Muscle of back (tissue), 13 donors: ENCODE measurements at places on chromosomes 3 and 15.

DNA sequence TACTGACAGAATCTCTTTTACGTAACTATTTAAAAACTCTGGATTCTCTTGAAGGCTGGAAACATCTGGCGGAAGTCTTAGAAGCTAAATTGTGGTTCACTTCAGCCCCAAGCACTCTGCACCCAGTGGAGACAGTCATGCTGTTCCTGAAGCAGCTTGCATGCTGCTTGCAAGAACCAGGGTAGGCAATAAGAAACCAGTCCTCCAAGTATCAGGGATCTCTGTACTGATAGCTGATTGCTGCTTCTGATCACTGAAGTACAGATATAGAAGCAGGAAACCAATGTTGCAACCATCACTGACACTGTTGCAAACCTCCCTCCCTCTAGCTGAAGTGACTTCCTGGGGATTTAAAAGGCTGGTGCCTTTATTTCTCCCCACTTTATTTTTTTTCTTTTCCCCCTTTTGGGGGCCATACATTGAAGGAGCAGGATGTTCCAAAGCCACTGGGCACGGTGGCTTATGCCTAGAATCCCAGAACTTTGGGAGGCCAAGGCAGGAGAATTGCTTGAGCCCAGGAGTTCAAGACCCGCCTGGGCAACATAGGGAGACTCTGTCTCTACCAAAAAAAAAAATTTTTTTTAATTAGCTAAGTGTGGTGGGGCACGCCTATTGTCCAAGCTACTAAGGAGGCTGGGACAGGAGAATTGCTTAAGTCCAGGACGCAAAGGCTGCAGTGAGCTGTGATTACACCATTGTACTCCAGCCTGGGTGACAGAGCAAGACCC is 15.3 kb downstream of the SPCS1 start:
- DNase-seq, result no peak

- DNase-seq, result no peak
Measured at GRCh38 chr3:155007729-155008128, 72.4 kb upstream of the MME start.

GRCh38 chr3:11288786-11289637 is 16.8 kb downstream of the ATG7 start:
- DNase-seq, result peak; percentile 81

GRCh38 chr3:157175691-157176507 is 16.0 kb upstream of the CCNL1 start:
- peak; percentile 79 for DNase-seq

GRCh38 chr15:83210619-83211018 is 3.0 kb upstream of the HDGFL3 start:
- DNase-seq, result peak; percentile 84

DNA sequence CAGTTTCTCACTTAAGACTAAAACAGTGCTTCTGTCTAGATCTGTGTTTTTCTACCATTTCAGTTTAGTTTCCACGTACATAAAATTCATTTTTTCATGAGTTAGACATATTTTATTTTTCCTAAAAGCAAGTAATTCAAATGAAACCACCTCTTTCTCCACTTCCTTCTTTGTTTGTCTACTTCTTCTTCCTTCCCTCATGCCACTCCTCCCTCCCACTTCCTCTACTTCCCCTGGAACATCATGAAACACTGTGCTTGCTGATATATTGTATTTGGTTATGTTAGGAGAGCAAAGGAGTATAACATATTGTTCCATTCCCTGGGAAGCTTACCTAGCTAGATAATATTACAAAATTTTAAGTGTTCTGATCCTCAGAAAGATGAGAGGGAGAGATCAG is 36.7 kb upstream of the GOLGA8B start:
- DNase-seq, result no peak

DNA sequence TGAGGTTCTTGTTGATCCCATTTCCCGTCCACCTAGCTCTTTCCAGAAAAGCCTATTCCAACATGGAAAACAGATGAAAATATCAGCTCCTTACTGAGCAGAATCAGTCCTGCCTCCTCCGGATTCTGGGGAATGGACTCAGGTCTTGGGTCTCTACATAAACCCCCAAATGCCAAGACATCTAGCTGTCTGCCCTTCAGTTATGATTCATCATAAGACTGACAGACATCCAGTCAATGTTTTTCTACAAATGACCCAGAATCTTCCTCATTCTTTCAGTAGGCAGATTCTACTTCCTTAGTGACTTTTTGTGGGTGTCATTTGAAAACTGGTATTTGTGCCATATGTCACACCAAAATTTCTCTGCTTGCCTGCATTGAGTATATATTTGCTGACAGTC is 103.0 kb upstream of the TGFBR2 start:
- no peak for DNase-seq

GRCh38 chr3:152038490-152038889 is 165.0 kb downstream of the SUCNR1 start:
- no peak for DNase-seq

DNA sequence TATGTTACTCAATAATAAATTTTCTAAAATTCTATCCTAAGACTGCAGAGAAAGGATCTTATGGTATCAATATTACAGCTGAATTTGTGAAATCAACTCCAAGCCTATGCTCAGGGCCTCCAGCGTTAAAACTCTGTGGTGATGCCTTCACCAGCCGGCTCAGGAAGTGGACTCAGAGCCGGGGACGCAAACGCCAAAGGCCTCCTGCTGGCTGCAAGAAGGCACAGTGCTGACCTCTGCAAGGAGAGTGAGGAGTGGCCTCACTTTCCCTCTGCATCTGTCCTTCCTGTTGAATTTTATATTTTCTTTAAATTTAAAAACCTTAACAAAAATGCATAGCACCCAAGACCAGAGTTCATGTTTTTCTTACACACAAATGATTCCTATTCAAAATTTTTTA is 48.5 kb downstream of the HERC2 start:
- DNase-seq, result no peak

DNA sequence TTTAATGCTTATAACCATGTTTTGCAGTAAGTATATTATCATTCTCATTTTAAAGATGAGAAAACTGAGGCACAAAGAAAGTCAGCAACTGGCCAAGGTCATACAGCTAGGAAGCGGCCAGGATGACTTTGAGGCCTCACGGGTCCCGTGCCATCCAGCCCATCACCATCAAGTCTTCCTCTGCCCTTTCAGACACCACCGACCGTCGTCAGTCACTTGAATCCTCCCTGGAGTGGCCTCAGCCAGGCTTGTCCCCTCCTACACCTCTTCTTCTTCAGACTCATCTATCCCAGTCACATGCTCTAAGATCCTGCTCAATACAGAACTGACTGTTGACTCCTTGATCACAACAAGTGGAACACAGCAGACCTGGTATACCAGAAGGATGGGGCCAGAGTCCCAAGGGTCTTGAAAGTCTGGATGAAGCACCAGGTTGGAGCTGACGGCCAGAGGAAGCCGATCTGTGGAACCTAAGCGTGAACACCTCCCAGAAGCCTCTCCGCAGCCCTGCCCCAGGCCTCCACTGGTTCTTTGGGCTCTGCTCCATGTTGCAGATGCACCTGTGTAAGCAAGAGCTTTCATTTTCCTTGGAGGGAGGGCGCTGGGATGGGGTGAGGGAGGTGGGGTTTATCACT is 22.1 kb downstream of the ITGA11 start:
- DNase-seq, result no peak

- DNase-seq, result no peak
Measured at GRCh38 chr3:17094551-17094950, 209.8 kb downstream of the PLCL2 start.

- DNase-seq, result no peak
Measured at GRCh38 chr3:103337179-103337845, 902.5 kb downstream of the ZPLD1 start.

DNA sequence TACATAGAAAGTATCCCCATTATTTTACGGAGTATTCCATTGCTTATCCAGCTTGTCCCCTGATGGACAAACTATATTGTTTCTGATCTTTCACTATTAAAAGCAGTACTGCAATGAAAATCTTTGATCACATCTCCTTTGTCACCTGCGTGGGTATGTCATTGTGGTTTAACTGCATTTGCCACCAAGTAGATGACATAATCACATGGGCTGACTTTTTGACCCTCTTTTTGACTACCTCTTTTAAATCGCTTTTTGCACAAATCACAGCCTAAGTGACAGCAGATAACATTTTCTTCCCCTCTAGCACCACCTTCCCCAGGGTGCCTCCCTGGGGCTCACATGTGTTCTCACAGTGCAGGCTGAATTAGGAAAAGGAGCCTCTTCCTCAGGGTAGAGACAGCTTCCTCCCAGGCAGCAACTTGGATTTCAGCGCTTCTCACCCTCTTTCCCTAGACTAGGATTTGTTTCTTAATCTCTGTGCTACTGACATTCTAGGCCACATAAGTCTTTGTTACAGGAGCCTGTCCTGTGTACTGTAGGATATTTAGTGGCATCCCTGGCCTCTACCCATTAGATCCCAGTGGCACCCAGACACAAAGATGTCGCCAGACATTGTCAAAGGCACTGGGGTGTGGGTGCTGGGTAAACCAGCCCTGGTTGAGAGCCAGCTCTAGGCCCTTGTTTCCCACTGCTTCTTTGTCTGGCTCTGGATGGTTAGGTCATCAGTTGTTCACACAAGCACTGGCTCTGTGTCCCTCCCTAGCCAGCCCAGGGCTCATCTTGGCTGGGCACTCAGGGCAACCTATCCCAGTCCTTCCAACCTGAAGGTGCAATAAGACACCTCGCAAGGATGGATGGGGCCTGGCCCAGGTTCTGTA is 1.3 kb upstream of the RBP1 start:
- DNase-seq, result peak; percentile 39

DNA sequence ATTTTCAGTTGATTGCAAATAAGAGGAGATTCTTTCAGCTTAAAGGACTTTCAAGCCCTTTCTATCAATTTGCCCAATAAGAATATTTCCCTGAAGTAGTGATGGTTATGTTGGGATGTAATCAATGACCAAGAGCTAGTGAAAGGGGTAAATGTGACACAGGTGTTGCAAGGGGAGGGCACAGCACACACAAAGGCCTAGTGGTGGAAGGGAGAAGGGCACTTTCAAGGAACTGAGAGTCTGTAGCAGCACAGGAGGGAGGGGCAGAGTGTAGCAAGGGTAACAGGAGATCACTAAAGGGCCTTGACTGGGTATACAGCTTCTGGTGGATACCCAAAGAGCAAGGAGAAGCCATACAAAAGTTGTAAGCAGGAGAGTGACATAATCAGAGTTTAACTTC is 217.8 kb upstream of the ARHGEF26 start:
- DNase-seq, result no peak

GRCh38 chr3:185659942-185660921 is 74.1 kb downstream of the SENP2 start:
- DNase-seq, result peak; percentile 78

- DNase-seq, result no peak
Measured at GRCh38 chr3:193987186-193987585, 148.8 kb upstream of the HES1 start.

- DNase-seq, result no peak
Measured at GRCh38 chr15:50702762-50703334, 16.3 kb upstream of the TRPM7 start.

DNA sequence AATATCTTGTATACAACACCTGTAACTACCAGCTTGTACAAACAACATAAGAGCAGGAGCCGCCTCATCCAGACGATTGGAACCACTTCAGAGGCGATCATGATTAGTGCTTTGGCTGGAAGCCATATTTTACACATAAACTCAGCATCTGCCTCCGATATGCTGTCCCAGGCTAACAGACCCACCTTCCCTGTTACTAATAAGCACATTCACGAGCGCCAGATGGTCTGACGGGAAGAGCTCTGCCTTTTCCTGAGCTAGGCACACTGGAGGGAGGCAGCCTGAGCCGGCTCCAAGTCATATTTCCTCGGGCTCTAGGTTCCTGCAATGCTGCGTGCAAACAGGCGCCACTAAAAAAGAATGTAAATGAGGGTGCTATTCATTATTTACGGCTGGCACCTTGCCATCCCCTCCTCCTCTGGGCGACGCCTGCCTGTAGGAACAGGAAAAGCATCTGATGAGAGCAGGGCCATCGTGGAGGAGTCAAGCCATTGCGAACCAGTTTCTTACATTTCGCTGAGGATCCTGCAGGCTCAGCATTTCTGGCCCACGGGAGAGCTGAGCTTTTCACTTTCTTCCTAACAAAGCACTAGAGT is 98.2 kb downstream of the ANXA2 start:
- DNase-seq, result peak; percentile 6

- DNase-seq, result peak; percentile 81
Measured at GRCh38 chr3:184727357-184728009, 15.6 kb upstream of the MAGEF1 start.

GRCh38 chr3:48209445-48209844 is 13.8 kb upstream of the CAMP start:
- DNase-seq, result no peak

DNA sequence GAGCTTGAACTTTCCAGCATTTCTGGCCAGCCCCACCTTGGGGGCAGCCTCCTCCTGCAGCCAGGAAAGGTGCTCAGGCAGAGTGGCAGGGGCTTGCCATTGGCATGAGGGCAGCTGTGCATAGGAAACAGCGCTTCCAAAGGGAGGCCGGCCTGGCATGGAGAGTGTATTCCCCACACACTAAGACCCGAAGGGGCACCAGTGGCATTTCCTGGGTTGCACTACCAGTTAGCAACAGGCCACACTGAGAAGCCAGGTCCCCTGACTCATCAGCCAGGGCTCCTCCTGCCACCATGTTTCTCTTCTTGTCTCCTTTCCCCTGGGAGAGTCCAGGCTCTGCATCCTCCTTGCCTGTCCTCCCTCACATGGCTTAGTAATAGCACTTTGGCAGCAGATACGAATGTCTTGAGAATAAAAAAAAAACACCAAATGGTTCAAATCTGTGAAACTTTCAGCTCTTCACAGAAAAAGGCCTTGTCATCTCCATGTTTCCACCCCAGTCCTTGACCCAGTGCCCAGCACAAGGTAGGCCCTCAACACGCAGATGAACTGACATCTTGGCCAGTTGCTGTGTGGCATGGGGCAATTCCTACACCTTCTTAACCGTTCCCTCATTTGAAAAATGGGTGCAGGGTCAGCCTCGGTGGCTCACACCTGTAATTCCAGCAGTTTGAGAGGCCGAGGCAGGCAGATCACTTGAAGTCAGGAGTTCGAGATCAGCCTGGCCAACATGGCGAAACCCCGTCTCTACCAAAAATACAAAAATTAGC is 180.4 kb downstream of the SMAD6 start:
- peak; percentile 64 for DNase-seq

GRCh38 chr3:104069114-104069513 is 1297.6 kb upstream of the ALCAM start:
- DNase-seq, result no peak

DNA sequence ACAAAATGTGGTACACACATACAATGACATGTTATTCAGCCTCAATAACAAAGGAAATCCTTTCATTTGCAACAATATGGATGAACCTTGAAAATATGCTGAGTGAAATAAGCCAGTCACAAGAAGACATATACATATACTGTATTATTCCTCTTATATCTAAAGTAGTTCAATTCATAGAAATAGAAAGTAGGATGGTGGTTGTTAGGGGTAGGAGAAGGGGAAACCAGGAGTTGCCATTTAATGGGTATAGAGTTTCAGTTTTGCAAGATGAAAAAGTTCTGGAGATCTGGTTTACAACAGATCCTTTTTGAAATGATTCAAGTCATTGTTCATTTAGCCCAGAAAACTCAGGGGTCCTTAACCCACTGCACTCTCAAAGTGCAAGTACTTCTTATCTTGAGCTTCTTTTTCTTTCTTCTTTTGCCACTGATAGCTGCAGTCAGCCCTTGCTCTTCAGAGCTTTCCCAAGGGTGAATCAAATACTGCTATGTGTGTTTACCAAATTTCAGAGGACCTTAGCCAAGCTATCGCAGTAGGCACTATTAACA is 208.0 kb upstream of the EOMES start:
- DNase-seq, result no peak

GRCh38 chr3:98954791-98955604 is 53.5 kb upstream of the DCBLD2 start:
- DNase-seq, result peak; percentile 67

- DNase-seq, result no peak
Measured at GRCh38 chr3:101172516-101172915, 147.9 kb downstream of the IMPG2 start.
